ENCODE measurements at places on chromosomes 4 and X.
A peak's percentile ranks its signal among the peaks of the same experiment; 100 is the strongest.

DNA sequence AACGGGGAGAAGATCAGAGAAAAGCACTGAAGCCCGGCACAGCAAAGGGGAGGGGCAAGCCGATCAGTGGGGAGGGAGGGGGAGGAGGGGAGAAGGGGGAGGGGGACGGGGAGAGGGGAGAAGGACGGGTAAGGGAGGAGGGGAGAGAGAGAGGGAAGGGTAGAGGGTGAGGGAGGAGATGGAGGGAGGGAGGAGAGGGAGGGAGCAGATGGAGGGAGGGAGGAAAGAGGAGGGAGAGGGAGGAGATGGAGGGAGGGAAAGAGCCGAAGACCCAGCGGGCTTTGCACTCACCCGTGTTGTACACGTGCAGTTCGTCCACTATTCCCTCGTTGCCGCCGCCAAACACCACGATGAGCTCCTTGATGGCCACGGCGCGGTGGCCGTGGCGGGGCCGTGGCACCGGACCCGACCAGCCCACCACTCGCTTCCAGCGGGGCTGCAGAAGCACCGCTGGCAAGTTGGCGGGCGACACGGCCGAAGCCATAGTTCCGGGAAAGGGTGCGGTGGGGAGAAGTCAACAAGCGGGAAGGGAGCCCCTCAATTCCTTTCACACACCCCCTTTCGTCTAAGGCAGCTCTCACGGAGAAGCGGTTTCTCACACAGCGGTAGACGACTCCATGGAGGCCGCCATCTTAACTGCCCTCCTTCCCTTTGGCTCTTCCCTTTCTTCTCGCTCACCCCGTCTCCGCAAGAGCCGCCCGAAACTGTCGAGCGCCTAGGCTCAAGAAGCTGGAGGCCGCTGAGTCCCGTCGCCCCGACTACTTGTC lies 1.1 kb downstream of the HCFC1 start:
- no peak for DNase-seq

GRCh38 chrX:154598656-154599055 lies 13.7 kb downstream of the CTAG1A start:
- DNase-seq = no peak

DNA sequence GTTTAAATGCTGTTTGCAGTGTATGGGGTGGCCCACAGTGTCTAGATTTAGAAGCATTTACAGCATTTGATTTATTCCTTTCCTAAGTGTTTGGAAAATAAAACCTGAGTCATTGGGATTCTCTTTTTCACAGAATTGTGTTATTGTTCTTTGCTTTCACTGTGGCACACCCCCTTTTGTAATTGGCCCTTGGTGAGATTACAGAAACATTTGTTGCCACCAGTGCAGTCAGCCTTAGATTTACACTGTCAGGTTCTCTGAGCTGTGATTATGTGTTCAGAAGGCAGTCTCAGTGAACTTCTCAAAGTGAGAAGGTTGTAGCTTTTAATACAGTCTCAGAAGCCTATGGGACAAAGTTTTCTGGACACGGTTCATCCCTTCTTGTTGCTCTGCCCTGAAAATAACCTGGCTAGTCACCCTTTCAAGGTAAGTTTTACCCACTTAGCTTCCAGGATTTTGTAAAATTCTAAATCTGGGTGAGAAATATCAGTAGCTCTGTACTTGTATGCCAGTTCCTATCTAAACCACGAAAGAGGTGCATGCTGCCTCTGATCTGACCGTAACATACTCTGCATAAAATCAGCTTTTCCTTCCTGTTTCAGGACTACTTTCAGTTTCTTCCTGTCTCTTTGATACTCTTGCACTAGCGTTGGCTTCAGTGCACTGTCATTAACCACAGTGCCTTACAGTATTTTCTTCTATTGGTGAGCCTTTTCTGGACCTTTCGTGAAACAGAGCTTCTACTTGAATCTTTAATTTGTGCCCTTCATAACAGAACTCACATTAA lies 12.6 kb downstream of the RUFY3 start:
- DNase-seq = no peak

- DNase-seq = no peak
Measured at GRCh38 chr4:121454251-121454979, 73.6 kb upstream of the QRFPR start.

- DNase-seq = no peak
Measured at GRCh38 chr4:152780267-152780778, 569 bp downstream of the ARFIP1 start.

- DNase-seq = no peak
Measured at GRCh38 chr4:163092093-163092492, 74.6 kb downstream of the NAF1 start.

DNA sequence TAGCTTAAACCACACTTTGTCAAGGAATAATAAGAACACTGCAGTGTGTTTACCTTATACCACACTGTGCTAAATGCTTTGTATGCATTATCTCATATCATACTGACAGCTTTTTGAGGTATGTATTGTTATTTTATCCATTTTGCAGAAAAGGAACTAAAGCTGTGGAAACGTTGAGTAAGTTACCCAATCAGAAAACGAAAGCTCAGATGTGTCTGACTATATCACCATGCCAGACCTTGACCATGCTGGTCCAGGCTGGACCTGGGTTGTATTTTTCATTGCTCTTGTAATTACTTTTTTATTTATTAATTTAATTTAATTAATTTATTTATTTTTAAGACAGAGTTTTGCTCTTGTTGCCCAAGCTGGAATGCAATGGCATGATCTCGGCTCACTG lies 2.1 kb downstream of the HSD17B11 start:
- DNase-seq = no peak

- no peak for DNase-seq
Measured at GRCh38 chr4:107006218-107006617, 29.9 kb downstream of the DKK2 start.

GRCh38 chrX:38989076-38989475 lies 187.8 kb downstream of the MID1IP1 start:
- DNase-seq = no peak

DNA sequence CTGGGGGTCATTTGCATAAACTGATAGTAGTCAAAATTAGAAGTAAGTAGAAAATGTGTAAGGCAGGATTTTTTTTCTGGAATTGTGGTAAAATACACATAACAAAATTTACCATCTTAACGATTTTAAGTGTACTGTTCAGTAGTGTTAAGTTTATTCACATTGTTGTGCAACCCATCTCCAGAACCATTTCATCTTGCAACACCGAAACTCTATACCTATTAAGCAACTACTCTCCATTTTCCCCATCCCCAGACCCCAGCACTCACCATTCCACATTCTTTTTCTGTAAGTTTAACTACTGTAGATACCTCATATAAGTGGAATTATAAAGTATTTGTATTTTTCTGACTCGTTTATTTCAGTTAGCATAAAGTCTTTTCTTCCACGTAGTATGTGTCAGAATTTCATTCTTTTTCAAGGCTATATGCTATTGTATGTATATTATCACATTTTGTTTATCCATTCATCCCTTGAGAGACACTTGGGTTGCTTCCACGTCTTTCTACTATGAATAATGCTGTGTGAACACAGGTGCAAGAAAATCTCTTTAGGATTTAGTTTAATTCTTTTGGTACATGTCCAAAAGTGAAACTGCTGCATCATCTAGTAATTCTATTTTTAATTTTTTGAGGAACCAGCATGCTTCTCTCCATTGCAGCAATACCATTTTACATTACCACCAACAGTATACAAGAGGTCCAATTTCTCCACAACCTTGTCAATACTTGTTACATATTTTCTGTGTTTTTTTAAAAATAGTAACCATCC lies 39.1 kb upstream of the NSUN7 start:
- DNase-seq = no peak

DNA sequence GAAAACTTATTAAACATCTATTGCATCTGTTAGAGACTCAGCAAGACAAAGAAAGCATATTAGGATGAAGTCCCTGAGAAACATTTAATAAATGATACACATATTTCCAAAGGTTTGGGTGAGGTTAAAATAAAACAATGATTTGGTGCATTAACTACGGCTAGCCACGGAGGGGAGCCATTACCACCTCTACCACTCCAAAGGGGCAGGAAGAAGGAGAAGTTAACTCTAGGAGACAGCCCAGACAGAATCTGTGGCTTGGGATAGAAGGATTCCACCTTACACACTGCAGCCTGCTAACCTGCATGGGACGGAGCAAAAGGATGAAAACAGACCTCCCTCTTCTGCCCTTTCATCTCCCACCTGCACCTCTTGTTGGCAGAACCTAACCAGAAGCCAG lies 189.1 kb upstream of the C1QTNF7 start:
- peak; percentile 25 for DNase-seq

- no peak for DNase-seq
Measured at GRCh38 chr4:112109360-112110058, 35.7 kb upstream of the FAM241A start.

GRCh38 chr4:62252728-62253127 lies 1052.6 kb downstream of the ADGRL3 start:
- no peak for DNase-seq

DNA sequence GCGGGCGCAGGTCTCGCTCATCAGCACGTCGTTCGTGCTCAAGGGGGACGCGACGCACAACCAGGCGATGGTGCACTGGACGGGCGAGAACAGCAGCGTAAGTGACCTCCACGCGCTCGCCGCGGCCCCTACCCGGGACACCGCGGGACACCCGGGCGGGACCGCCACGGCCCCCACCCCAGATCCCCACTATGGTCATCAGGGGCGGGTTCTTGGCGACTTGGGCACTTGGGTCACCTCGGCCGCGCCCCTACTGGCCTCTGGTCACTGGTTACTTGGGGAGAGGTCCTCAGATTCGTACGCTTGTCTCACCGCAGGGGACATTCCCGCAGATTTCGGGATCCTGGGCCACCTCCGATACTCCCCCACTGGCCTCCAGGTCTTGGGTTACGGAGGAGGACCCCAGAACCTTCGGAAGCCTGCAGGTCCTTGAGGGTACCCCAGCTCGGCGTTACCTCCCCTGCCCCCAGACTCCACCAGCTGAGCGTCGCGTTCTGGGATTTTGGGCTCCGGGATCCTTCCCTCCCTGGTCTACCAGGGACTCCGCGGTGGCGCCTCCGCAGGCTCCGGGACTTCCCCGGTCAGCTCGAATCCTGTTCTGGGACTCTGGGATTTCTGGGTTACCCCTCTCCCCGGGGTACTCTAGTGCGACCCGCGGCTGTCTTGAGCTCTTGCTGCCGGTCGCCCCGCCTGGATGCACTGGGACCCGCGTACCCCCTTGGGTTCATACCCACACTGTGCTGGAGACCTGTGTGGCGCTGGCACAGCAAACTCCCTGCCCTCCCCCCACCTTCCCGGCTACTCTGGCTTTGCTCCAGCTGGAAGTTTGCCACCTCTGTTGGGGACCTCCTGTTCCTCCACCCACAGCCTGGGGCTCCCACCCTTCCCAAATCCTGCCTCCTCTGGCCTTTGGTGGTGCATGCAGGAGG lies 956 bp downstream of the SORCS2 start:
- DNase-seq = no peak

- DNase-seq = peak; percentile 19
Measured at GRCh38 chr4:120718979-120719566, 203.5 kb downstream of the PRDM5 start.

DNA sequence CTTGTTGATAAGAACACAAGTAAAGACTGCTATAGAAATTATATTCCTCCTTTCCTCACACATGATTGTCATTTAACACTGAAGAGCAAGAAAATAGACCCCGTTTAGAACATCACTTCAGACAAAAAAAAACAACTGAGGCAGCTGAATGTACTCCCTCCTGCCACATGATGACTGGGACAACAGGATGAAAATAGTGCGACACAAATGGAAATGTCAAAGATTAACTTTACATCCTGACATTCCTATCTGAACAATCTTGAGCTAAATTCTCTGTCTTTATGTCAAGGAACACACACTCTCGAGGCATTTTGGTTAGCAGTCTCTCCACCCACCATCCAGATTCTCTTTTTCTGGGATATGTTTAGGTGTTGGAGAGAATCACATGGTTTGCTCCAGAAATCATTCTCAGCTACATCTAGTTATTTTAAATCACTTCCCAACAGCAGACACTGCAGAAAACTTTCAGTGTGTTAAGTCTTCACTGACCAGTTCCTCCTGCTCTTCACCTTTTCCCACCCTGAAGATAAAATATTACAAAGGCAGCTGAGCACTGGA lies 16.3 kb upstream of the KCNIP4 start:
- no peak for DNase-seq

DNA sequence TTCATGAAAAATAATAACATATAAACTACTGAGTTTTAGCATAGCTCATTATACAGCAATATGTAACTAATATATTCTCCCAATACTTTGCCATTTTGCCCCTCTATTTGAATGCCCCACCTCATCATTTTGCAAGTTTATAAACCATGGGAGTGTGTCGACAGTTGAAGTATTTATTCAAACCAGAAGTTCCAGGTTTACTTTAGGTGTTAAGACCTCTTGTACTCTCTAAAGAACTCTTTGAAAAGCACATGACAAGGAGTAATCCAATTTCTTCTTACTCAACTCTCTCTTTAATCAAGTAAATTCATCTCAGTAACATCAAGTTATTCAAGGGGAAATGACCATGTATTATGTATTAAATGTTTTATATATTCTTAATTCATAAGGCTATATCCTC lies 240.7 kb downstream of the COX18 start:
- no peak for DNase-seq

GRCh38 chr4:45927641-45928040 lies 196.2 kb downstream of the GABRG1 start:
- DNase-seq = no peak

DNA sequence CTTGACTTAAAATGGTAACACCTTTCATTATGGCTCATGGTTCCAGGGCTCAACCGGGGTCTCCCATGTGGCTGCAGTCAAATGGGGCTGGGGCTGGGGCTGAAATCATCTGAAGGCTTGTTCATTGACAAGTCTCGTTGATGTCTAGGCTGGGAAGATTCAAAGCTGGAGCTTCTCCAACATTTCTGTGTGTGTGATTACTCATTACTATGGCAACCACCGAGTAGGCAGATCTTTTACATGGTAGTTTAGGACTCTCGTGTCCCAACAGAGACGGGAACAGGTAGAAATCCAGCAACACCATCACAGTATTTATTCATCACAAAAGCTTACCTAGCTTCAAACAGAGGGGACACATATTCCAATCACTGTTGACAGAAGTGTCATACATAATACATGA lies 7.8 kb downstream of the YTHDC1 start:
- DNase-seq = peak; percentile 28

DNA sequence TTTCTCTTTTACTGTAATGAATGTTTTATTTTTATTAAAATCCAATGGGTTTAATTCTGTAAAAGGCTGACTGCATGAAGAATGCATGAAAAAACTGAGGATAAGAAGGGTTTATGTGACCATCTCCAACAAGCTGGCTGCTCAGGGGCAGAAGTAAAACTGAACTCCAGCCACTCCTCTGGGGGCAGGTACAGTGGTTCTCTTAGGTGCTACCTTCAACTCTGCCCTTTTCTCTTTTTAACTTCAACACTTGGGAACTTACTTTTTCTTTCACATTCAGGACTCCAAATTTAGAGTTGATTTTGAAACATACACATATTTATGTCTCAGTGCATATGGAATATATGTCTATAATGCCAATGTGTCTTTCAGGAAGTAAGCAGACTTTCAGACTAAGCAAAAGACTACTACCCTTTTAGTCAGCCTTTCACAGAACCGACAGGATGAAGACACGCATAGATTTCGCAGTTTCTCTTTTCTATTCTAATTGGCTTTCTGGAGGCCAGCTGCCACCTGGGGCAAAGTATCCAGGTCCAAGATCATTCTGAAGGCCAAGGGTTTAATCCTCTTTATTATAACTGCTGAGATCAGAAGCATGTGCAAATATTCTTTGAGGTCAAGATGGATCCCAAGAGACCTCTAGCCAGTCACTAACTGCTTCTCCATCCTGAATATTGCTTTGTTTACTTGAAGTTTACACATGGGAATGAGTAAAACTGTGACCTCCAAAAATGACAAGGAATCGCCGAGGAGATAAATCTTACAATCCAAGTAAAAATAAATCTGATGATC lies 30.7 kb downstream of the HS3ST1 start:
- DNase-seq = no peak

GRCh38 chrX:65668377-65669310 lies 1.2 kb downstream of the MSN start:
- peak; percentile 23 for DNase-seq

Data from A549 (cell line).